ENCODE measurements at places on chromosomes 13 and 19. TPM values are rescaled to one million over a fixed set of nuclear protein-coding genes. Genes with fewer than 3 reads are reported as not detected.
A peak's percentile ranks its signal among the peaks of the same experiment; 100 is the strongest.

DNA sequence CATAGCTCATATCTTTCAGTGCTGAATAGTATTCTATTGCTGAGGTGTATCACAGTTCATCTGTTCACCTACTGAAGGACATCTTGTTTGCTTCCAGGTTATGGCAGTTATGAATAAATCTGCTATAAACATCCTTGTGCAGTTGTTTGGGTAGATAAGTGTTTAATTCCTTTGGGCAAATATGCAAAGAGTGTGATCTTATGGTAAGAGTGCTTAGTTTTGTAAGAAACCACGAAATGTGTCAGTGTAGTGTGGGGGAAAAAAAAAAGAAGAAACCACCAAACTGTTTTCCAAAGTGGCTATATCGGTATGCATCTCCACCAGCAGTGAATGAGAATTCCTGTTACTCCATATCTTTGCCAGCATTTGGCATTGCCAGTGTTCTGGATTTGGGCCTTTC lies 93.3 kb downstream of the PIBF1 start:
- ATAC-seq = peak; percentile 52

DNA sequence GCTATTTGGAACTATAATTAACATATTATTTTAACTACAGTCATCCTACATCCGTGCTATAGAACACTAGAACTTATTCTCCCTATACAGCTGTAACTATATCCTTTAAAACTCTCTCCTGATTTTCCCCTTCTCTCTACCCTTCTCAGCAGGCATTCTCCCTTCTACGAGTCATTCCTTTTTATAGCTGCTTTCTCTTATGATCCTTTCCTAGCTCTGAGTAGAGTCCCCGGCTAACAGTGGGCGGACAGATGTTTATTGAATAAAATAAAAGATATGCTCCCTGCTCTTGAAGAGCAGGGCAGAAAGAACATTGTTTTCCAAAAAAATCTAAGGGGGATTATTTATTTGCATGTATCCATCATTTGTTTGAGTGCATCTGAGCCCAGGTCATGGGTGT lies 246.5 kb upstream of the TMTC4 start:
- ATAC-seq = no peak

- ATAC-seq = no peak
Observed at GRCh38 chr13:45928176-45928575, 76.6 kb upstream of the SIAH3 start.

The FCAR gene
- total RNA-seq = not detected

The MEIOSIN gene
- 0.37 TPM for total RNA-seq

Data from activated T-helper 17 cell treated with anti-CD3 and anti-CD28 coated beads, Interleukin-2, amount 50 U/mL, for 72 hours (primary cell).